ENCODE measurements at places on chromosomes 7 and 10.

- DNase-seq = peak; percentile 70
These were observed 24.1 kb downstream of the PRF1 start for GRCh38 chr10:70578371-70578947.

DNA sequence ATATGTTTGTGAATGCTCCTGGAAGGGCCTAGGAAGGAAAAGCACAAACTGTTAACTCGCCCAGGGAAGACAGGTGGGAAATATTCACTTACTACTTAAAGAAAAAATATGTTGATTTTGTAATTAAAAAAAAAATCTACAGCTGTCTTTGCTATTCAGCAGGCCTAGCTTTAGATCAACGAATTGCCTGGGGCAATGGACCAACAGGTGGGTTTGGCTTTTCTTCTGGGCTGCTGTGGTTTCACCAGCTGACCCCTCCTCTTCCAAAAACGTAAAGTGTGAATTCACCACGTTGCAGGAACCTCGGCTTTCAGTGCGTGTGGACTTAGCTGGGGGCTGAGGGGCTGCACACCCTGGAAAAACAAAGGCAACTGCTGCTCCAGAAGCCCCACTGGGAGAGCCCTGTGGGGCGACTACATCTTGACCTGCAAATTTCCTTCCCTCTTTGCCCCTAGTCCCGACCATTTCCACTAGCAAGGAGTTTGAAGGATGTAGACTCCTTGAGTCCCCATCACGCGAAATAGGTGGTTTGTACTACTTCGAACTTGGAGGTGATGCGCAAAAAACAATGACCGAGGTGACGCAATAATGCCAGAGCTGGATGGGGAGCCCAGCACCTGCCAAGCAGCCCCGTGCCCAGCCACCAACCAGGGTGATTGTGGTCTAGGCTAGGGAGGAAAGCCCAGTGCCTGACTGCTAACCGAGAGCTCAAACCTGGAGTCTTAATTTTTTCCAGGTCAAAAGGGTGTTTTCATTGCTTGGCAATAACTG lies 7.4 kb downstream of the PRLHR start:
- no peak for DNase-seq

- DNase-seq = peak; percentile 47
These were observed 376.0 kb downstream of the TFEC start for GRCh38 chr7:115654384-115655214.

DNA sequence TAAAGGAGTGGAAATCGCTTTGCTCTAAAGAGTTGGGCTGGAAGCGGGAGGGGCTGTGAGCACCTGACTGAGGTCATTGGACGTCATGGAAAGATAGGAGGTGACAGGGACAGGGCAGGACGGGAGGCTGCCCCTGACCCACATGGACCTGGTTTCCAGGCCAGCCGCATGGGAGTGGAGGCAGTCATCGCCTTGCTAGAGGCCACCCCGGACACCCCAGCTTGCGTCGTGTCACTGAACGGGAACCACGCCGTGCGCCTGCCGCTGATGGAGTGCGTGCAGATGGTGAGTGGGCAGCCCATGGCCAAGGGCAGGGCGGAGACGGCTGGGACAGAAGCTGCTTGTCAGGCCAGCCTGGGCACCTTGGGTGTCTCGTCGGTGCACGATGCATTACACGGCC lies 41.8 kb downstream of the PFKP start:
- no peak for DNase-seq

DNA sequence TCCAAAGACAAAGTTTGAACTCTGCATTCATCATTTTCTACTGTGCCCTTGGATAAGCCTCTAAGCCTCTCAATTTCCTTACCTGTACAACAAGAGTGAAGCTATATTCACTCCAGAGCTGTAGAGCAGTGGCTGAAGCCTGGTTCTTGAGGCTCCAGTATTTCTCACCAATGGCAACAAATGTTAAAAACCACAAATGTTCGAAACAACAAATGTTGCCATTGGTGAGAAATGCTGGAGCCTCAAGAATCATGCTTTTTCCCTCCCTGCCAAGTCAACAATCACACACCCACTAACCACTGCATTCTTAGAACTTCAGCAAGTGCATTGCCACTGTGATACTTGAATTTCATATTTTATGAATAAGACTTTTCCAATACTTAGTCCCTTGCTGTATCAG lies 237.9 kb downstream of the TMEM26 start:
- no peak for DNase-seq

DNA sequence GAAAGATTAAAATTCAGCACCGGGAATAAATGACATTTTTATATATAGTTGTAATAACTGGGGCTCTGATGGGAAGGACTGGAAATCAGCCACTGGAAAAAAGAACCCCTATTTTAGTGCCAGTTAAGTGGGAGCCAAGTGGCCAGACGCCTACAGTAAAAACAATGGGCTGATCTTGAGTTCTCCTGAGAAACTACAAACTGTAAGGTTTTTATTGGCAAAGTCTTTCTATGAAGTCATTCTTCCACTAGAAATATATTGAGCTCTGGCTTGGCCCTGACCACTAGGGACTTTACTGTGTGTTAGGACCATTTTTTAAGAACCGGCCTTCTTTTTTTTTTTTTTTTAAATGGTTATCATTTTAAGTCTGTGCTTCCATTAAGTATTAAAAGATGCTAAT lies 79.6 kb downstream of the ZNF22 start:
- no peak for DNase-seq

- no peak for DNase-seq
These were observed 278.7 kb downstream of the DOCK4 start for GRCh38 chr7:111927353-111928019.

DNA sequence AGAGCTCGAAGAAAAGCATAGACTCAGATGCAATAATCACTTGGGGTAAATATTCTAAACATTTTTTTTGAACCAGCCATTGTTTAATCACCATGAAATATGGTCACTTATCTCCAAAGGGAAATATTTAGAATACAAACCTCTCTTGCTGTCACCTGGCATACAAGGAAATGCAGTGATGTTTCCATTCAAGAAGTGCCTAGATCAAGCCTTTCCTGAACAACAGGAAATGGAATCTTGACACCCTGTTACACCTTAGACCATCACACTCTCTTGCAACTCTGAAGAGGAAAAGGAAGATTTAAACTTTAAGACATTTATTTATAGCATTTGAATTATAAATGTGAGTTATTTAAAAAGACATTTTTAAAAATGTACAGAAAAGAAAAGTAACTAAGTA lies 263.0 kb upstream of the BMPER start:
- DNase-seq = no peak

DNA sequence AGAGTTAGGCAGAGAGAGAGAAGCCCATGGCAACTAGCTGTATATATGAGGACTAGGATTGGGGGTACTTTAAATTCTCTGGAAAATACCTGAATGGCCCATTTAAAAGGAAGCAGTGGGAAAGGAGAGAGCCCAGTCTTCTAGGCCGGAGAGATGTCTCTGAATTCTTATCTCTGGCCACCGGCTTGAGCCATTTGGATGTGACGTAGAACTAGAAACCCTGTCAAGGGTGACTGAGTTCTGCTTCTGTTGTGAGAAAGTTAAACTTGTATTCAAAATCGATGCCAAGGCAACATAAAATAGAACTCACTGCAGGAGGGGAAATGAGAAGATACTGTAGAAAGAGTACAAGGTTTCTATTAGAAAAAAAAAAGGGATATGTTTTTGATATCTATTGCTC lies 6.3 kb upstream of the GSTK1 start:
- no peak for DNase-seq

DNA sequence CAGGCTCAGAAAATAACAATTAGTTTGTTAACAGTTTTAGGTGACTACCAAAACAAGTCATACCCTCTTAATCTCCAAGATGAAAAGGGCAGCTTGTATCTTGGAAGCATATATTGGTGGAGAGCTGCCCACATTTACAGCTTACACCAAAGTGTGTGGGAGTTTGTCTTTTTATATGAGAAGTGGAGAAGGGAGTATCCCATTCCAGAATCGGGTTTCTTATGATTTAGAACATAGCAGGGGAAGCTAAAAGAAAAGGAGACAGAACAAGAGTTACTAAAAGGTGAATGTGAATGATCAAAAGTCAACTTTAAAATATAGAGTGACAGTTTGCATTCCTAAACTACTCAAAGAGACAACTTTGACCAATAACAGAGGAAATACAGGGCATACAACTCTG lies 338.6 kb upstream of the VWC2 start:
- no peak for DNase-seq

GRCh38 chr10:31617757-31618156 lies 298.7 kb downstream of the ZEB1 start:
- no peak for DNase-seq

- DNase-seq = peak; percentile 6
These were observed 22.8 kb downstream of the PRKAG2 start for GRCh38 chr7:151853896-151854719.

GRCh38 chr10:42971251-42971599 lies 105.6 kb upstream of the RET start:
- DNase-seq = no peak

- DNase-seq = no peak
These were observed 41.2 kb downstream of the TACR2 start for GRCh38 chr10:69375307-69376151.

DNA sequence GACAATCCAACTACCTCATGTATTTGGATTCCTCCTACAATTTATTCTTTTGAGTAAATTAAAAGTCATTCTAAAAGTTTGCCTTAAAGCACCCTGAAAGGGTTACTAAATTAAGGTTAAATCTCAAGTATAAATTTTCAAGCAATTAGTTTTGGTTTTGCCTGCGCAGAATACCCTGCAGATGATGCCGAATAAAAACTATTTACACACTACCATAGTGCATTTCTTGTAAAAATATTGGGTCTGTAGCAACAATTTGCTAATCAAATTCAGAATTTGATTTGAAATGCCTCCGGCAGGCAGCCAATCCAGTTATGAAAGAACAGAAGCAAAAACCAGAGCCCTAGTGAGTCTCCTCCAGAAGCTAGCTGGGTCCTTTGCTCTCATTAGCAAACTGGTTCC lies 122.2 kb downstream of the TWIST1 start:
- no peak for DNase-seq

DNA sequence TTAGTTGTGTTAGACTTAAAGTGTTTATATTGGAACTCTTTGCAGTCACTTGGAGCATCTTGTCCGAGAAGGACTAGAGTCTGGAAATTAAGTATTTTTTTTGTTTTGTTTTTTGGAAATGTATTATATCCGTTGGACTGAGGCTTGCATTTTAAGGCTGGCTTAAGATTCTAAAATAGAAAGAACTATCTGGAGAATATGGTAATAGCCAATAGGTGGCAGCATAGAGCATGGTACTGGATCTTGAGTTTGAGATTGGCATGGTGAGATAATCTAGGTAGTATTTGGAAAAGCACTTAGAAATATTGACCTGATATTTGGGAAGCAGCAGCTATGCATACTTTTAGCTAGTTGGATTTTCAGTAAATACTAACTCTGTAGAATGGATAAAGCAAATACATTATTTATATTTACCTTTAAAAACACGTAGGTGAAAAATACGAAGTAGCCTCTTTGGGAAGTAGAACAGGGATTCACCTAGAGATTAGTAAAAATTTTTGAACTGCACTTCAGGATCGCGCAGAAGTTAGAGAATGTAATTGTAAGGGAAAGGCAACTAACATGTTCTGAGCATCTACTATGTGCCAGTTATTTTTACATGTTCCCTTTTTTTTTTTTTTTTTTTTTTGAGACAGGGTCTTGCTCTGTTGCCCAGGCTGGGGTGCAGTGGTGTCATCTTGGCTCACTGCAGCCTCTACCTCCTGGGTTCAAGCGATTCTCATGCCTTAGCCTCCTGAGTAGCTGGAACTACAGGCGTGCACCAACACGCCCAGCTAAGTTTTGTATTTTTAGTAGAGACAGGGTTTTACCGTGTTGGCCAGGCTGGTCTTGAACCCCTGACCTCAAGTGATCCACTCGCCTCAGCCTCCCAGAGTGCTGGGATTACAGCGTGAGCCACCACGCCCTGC lies 78.6 kb downstream of the LCOR start:
- DNase-seq = peak; percentile 42

GRCh38 chr10:123930340-123931001 lies 38.9 kb upstream of the CPXM2 start:
- peak; percentile 80 for DNase-seq

DNA sequence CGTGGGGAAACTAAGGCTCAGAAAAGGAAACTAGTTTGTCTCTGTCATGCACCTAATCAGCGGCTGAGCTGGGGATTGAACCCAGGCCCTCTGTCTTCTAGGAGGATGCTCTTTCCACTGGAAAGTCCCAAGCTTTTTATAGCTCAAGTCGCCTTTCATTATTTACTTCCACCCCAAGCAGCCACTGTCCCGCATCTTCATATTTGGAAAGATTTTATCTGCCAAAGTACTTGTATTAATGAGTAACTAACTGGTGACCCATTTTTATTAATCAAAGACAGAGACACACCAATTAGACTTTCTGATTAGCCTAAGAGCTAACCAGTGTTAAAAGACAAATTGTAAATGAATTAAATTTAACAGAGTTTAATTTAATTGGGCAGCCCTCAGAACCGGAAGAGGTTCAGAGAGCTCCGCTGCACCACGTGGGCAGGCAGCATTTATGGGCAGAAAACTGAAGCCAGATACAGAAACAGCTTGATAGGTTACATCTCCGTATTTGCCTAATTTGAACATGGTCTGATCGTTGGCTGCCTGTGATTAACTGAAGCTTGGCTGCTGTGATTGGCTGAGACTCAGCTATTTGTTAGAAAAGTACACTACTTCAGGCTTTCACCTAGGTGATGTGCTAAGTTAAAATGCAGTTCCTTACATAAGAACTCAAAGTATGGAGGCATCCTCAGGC lies 78.5 kb upstream of the PDCD4 start:
- DNase-seq = no peak

DNA sequence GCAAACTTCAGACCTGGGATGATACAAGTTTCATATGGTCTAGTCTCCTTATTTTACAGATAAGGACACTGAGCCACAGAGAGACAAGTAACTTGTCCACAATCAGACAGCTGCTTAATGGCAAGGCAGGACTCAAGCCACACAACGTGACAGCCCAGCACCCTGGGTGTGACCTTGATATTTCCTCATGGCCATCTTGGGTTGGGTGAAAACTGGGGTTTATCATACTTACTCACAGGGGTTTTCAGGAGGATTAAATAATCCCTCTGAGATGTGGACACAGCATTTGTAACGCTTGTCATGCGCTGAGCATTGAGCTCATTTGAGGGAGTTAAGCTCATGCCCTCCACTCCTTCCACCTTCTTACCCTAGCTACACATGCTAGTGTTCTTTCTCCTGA lies 58.0 kb downstream of the ABLIM1 start:
- DNase-seq = no peak

- no peak for DNase-seq
These were observed 146.6 kb upstream of the PDE1C start for GRCh38 chr7:32216759-32217158.

DNA sequence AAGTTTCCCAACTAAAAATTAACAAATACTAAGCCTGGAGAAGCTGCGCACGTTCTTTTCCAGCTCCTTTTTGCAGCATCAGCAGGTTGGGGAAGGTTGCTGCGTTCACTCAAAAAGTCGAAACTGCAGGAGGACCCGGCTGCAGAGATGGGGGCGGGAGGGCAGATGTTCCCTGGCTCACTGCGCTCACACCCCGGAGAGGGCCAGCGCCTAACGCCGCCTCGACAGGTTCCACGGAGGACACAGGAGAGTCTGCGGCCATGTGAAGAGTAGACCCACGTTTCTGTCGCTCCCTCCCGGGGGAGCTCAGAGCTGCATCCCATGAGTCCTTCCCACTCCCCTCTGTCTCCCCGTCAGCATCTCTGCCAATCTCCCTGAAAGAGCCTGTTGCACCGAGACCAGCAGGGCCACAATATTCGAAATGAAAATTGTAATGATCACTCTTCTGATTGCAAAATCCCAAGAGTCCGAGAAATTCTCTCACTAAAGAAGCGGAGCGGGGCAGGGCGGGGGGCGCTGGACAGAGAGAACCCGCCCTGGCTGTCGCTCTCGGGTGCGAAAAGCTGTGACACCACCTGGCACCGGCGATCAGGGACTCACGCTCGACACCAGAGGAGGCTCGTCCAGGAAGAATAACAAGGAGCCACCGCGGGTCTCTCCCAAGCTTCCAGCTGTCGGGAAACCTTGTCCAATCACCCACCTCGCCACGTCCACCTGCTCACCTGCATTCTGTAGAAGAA lies 131.5 kb upstream of the PFKP start:
- DNase-seq = no peak

Measured in EL (cell line).